CD4-positive, alpha-beta T cell treated with Interleukin-15 for 4 hours (primary cell): ENCODE measurements at places on chromosomes 16 and 17.

GRCh38 chr17:72903522-72903921, 189.0 kb downstream of the SLC39A11 start:
- no peak for DNase-seq

DNA sequence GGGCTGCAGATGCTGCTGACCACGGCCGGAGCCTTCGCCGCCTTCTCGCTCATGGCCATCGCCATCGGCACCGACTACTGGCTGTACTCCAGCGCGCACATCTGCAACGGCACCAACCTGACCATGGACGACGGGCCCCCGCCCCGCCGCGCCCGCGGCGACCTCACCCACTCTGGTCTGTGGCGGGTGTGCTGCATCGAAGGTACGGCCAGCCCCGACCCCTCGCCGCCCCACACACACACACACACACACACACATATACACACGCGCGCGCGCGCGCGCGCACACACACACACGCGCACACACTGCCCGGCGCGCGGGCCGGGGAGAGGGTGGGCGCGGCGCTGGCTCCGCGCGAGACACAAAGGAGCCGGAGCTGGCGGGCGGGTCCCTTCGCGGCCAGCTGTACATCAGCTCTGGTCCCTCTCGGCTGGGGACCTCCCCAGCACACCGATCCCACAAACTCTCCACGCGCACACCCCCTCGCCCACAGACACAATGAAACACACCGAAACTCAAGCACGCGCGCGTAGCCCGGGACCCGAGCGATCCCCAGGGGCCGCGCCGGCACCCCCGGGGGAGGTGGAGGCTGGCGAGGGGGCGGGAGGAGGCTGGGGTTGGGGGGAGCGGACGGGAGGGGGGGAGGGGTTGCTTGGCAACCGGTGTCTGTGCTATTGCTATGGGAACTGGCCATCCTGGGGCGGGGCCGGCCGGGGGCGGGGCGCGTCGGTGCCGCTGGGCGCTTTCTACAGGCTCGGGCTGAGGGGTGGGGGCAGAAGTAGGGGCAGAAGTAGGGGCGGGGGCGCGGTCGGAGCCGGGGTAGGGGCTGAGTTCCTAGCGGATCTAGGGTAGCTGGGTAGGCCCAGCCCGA, 658 bp downstream of the CACNG4 start:
- DNase-seq: no peak

- DNase-seq: no peak
These were observed 26.2 kb downstream of the CCDC182 start for GRCh38 chr17:57718878-57719277.

- no peak for DNase-seq
These were observed 20.3 kb downstream of the FANCA start for GRCh38 chr16:89796104-89796503.

DNA sequence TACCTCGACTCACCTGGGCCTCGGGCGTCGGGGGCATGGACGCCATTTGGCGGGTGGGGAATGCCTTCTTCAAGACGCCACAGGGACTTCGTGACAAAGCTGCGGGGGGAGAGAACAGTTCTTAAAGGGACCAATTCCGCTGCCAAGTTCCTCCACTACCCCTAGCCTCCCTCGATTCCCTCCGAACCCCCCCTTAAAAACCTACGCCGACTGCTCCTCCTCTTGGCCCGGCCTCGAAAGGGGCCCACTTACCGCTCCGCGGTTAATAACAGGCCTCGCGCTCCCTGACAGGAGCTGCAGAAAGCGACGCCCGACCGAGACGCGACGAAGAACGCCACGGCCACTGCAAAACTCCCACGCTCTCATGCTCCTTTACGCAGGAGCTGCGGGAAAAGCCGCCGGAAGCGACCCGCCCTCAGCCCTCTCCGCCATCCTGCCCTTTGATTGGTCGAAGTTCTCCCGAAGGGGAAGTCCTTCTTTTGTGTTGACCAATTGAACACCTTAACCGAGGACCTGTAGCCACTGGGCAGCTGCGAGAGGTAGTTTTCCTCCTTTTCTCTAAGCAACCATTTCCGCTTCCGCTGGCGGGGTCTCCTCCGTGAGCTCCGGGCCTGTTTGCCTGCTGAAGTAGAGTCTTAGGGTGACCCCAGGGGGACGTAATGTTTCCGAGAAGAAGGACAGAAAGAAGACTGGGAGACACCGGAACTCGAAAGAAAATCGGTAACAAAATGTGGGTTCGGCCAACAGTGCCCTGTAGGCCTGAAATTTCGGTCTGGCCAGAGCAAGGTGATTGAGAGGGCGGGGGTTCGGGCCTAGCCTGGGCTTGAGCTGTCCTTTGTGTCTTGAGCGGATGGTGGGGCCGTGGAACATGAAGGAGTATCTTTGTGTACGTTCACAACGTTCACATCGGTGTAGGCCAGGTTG, at the start of the genes NAA60 and ZNF597:
Gene NAA60, plus strand, starts transcription at position 573 of the 924 bp plus-strand sequence. CDS start 32,548 bp downstream, outside the sequence.
Gene ZNF597, minus strand, starts transcription at position 397 of the 924 bp plus-strand sequence. Its CDS starts 351 bp downstream, at position 46.
- DNase-seq: peak; percentile 88

- DNase-seq: no peak
These were observed 16.4 kb downstream of the GAA start for GRCh38 chr17:80117491-80118401.
